ENCODE measurements at places on chromosomes 5 and 9.

DNA sequence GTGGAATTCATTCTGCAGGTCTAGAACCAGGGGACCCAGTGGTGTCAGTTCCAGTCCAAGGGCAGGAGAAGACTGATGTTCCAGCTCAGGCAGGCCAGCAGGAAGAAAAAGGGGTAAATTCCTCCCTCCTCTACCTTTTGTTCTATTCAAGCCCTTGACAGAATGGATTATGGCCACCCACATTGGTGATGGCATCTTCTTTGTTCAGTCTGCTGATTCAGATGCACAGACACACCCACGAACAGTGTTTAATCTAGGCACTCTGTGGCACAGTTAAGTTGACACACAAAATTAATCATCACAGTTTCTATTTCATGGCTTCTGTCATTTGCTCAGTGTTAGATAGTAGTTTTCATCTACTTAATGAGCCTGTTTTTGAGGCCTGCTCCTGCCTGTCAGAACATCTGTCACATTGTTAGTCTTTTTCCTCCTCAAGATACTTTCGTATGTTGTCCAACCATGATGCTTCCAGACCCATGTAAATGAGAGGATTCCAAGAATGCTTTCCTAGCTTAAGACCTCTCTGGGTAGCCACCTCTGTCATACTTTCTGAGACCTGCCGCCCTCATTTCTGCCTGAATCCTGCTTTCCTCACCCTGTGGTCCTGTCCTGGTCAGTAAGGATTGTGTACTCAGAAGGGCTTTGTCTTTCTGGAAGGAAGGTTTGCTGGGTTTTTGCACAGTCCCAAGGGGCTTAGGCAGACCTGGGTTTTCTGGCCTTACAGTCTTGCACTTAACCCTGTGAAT, 72.5 kb downstream of the SPIN1 start:
- no peak for DNase-seq

GRCh38 chr5:50786073-50786472, 119.6 kb downstream of the PARP8 start:
- no peak for DNase-seq

- no peak for DNase-seq
Measured at GRCh38 chr9:14402583-14402982, 88.6 kb upstream of the NFIB start.

- DNase-seq: no peak
Measured at GRCh38 chr5:147560718-147561331, 51.0 kb upstream of the DPYSL3 start.

DNA sequence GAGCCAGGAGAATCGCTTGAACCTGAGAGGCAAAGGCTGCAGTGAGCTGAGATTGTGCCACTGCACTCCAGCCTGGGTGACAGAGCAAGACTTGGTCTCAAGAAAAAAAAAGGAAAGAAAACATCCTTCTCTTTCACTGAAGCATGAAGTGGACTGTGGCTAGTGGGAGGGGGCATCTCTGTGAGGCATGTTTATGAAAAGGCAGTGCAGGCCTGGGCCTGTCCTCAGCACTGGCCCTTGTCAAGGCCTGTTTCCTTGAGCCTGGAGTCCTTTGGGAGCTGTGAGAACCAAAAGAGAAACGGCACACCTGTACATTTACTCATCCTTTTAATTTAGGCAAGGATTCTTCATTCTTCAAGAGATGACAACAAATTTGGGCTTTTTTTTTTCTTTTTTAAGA, 18.3 kb upstream of the FUBP3 start:
- DNase-seq: no peak

GRCh38 chr9:126758916-126759585, 45.8 kb upstream of the ZBTB43 start:
- no peak for DNase-seq

GRCh38 chr9:116208417-116209232, 55.0 kb downstream of the PAPPA start:
- DNase-seq: no peak

- no peak for DNase-seq
Measured at GRCh38 chr9:69178583-69179011, 4.5 kb downstream of the TJP2 start.

GRCh38 chr9:98983295-98984268, 39.9 kb downstream of the COL15A1 start:
- DNase-seq: no peak

All from hematopoietic multipotent progenitor cell treated with erythropoietin and hydrocortisone succinate and interleukin-3 and kit ligand, for 17 days (in vitro differentiated cells).